ENCODE measurements at places on chromosomes 2 and 18.
A peak's percentile ranks its signal among the peaks of the same experiment; 100 is the strongest.

DNA sequence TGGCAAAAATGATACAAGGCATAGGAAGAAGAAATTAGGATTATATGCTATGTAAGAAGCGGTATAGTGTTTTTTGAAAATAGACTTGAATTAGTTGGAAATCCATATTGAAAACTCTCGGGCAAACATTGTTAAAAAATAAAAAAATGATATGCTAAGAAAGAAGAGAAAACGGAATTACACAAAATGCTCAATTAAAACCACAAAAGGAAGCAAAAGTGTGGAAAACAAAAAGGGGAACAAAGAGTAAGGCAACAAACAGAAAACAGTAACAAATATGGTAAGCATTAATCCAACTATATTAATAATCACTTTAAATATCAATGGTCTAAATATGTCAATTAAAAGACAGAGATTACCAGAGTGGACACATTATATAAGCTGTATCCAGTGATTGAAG lies 58.4 kb downstream of the TXNL1 start:
- DNase-seq = no peak
- no peaks in the 10 kb centered on the region for H3K36me3 ChIP-seq
- H3K4me1 ChIP-seq = peaks cover 5% of the 10 kb centered on the region
- no peak overlapping the region for H3K27ac ChIP-seq

DNA sequence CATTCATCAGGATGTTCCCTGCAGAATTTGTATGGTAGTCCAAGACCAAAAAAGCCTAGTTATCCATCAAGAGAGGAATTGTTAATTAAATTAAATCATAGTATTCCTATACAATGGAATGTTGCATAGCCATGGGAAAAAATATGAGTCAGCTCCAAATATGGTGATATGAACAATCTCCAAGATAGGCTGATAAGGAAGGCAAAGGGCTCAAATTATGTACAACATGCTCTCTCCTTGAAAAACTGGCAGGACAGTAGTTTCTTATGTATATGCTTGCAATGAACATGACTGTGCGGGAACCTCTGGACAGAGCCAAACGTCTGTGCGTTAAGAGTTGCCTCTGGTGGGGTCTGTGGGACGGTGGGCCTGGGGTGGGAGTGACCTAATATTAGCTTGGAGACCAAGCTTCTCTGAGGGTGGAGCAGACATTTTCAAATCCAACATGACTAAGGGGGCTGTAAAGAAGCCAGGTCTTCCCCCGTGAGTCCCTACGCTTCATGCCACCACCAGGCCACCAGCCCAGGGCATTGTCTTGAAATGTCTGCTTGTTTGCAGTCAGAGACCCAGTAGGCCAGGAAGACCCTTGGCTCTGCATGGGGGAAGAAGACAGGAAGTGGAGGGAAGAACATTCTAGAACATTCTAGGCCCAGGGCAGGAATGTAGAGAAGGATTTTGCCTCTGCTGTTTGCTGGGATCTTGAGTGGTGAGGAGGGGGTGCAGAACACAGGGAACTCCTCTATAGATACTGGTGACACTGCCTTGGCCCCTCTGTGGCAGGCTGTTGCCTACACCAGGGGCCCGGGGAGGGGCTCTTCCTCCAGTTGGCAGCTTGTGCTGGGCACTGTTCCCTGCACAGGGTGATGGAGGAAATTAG lies 244.0 kb upstream of the HS6ST1 start:
- no peak for DNase-seq
- no peaks in the 10 kb centered on the region for H3K27me3 ChIP-seq
- H3K4me3 ChIP-seq = no peak overlapping the region
- no peak overlapping the region for H3K27ac ChIP-seq
- no peaks in the 10 kb centered on the region for H3K36me3 ChIP-seq
- no peaks in the 10 kb centered on the region for H3K4me1 ChIP-seq

DNA sequence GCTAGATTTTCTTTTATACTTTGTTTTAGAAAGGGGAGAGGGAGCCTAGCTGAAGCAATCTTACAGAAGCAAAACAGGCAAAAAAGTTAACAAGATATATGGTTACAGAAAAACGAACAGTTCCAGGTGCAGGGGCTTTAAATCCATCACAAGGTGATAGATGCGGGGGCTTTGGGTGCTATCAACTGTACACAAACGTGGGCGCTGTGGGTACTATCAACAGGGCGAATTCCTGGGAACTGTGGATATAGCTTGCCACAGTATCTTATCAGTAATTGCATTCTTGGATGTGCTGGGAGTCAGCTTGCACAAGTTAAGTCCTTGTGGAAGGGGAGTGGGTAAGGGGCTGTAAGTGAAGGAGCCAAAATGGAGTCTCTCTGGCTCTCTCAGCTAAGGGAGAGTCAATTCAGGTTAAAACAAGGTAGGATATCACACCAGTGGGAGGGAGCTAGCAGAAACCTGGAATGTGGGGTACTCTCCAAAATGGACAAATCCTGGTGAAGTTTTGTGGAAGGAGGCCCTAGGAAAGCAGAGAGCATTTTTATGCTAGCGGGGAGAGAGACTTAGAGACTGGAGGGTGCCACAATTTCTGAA lies 325.8 kb upstream of the SPHKAP start:
- H3K4me3 ChIP-seq = peak overlapping the region; percentile 6
- H3K27me3 ChIP-seq = no peaks in the 10 kb centered on the region
- no peak for DNase-seq
- H3K36me3 ChIP-seq = 0 out of 2 replicates have a peak, but pooled peaks cover 7% of the 10 kb centered on the region

DNA sequence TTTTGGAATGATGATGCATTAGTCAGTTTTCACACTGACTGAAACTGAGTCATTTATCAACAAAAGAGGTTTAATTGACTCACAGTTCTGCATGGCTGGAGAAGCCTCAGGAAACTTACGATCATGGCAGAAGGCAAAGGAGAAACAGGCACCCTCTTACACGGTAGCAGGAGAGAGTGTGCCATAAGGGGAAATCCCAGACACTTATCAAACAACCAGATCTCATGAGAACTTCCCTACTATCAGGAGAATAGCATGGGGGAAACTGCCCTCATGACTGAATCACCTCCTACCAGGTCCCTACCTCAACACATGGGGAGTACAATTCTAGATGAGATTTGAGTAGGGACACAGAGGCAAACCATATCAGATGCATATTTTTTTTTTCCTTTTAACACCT lies 504.5 kb upstream of the VRK2 start:
- no peaks in the 10 kb centered on the region for H3K27me3 ChIP-seq
- no peaks in the 10 kb centered on the region for H3K36me3 ChIP-seq
- 0 out of 2 replicates have a peak, but pooled peaks cover 2% of the 10 kb centered on the region for H3K4me1 ChIP-seq
- no peak overlapping the region for H3K27ac ChIP-seq

DNA sequence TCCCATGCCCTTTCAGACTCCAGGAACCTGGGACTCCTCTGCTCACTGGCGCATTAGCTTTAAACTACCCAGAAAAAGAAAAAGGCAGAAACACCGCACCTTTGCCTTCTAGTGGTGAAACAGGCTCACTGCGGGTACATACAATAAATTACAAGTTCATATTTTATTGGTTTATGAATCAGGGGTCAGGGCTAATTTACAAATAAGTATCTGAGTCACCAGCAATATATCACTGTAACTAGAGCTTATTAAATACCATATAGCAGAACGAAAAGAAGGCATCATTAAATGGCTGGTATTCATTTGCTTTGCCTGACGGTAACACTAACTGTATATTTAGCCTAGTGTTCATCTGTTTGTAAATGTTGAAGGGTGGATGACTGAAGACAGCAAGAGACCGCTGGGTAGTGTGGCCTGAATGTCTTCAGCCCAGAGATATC lies 26.9 kb upstream of the DTNB start:
- peak; percentile 39 for DNase-seq
- no peak overlapping the region for H3K27ac ChIP-seq
- H3K27me3 ChIP-seq = no peaks in the 10 kb centered on the region
- peaks cover 1% of the 10 kb centered on the region for H3K4me1 ChIP-seq
- no peak overlapping the region for H3K4me3 ChIP-seq

DNA sequence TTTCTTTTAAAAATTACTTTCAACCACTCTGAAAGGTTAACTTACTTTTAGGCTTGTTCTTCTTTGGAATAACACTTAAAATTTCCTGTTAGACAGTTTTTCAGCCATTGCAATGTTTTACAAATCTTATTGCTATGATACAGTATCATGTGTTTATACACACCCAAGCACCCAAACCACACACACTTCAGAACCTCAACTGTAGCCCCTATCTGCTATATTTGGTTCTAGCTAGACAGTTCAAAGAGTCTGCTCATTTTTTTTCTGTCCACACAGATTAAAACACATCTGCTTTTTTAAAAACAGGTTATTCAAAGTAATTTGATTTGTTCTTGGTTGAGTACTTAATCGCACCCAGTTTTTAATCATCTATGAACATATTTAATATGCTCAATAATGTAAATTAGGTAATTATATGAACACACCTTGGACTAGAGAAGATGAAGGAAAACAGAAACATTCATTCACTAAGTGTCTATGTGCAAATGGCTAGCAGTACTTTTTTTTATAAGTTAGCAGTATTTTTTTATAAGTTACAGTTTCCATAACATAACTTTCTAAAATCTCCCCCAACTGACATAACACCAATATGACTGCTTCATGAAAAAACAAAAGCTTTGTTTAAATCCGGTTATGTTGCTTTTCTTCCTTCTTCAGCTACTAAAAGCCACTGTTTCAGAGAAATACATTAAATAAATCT lies 17.6 kb downstream of the FBXO11 start:
- peaks cover under 1% of the 10 kb centered on the region for H3K4me1 ChIP-seq
- peaks cover 8% of the 10 kb centered on the region for H3K36me3 ChIP-seq
- no peak overlapping the region for H3K27ac ChIP-seq
- H3K4me3 ChIP-seq = no peak overlapping the region
- no peaks in the 10 kb centered on the region for H3K27me3 ChIP-seq

DNA sequence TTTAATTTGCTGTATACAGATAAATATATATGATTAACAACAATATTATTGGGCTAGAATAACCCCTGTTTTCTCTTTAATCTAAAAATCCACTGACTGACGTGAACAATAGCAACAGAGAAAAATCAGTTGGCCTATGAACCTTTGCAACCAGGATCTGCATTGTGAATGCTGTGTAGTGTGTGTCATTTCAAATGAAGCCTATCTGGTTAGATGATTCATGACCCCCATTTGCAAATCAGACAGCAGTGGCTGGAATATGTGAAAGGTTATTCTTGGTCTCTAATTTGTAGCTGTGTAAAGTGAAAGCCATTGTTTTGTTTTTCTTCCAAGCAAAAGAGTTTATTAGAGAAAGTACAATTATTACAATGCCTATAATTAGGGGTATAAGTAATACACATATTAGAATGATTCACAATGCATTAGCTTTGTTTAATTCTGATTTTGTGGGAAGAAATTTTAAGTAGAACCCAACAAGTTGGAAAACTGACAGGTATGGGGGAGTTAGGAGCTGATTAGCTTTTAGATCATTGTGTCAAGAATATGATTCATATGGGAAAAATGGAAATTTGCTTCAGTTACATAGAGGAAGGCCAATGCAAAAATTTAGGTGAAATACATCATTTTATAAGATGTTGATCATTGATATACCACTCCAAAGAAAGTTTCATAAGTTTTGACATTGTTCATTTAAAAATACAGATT lies 1362.2 kb upstream of the TMEFF2 start:
- no peaks in the 10 kb centered on the region for H3K4me1 ChIP-seq
- no peak overlapping the region for H3K27ac ChIP-seq
- no peak overlapping the region for H3K4me3 ChIP-seq
- H3K27me3 ChIP-seq = no peaks in the 10 kb centered on the region

GRCh38 chr18:75173738-75174137 lies 35.2 kb downstream of the PTGR3 start:
- no peaks in the 10 kb centered on the region for H3K27me3 ChIP-seq
- no peaks in the 10 kb centered on the region for H3K36me3 ChIP-seq
- DNase-seq = no peak
- no peaks in the 10 kb centered on the region for H3K4me1 ChIP-seq
- H3K27ac ChIP-seq = no peak overlapping the region
